ENCODE measurements at places on chromosomes 4 and X. TPM values are rescaled to one million over a fixed set of nuclear protein-coding genes. Genes with fewer than 3 reads are reported as not detected.

DNA sequence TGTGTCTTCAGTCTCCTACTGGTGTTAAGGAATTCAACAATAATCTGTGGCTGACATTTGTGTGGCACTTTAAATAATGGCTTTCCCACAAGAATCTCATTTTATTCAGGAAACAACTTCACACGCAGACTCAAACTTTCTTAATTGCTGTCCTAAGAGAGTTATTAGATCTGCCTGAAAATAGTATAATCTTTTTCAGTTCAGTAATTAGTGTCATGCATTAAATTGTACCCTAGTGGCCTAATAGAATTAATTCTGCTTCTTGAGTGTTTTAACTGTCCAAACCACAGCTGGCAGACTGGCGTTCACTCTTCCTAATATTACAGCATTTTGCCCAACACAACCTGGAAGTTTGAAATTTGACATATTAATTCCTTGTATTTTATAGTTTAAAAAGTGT lies 107.1 kb downstream of the GRIA2 start:
- H3K36me3 ChIP-seq, result no peaks in the 10 kb centered on the region
- H3K27me3 ChIP-seq, result no peaks in the 10 kb centered on the region
- H3K27ac ChIP-seq, result no peak overlapping the region
- DNase-seq, result no peak
- no peaks in the 10 kb centered on the region for H3K4me1 ChIP-seq

GRCh38 chr4:1058198-1058996 lies 47.0 kb downstream of the FGFRL1 start:
- H3K4me1 ChIP-seq, result no peaks in the 10 kb centered on the region
- H3K4me3 ChIP-seq, result no peak overlapping the region
- no peak for DNase-seq
- no peaks in the 10 kb centered on the region for H3K36me3 ChIP-seq
- H3K27me3 ChIP-seq, result no peaks in the 10 kb centered on the region

DNA sequence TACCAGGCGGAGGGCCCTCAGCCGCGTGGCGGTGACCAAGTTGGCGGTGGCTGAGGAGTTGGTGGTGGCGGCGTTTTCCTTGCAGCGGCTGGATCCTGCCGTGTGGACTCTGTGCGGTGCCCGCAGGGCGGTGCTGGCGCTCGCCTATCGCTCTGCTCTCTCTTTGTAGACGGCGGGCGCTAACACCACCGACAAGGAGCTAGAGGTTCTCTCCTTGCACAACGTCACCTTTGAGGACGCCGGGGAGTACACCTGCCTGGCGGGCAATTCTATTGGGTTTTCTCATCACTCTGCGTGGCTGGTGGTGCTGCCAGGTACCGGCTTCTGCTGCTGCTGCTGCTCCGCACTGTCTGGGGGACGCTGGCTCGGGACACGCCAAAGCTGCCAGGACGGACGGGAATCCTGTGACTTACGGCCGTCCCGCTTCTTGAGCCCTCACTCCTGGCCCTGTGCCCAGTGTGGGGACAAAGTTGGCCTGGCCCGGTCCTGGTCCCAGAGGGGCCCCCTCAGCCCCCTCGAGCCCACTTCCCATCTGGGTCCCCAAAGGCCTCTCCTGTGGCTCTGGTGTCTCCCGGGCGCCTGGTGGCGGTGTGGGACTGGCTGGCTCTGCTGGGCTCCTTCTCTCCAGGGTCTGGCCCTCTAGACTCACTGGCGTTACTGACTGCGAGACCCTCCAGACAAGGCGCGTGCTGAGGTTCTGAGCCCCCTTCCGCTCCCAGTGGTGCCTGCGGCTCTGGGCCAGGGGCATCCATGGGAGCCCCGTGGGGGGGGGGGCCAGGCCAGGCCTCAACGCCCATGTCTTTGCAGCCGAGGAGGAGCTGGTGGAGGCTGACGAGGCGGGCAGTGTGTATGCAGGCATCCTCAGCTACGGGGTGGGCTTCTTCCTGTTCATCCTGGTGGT lies 10.7 kb downstream of the FGFR3 start:
- no peak overlapping the region for H3K4me3 ChIP-seq
- no peaks in the 10 kb centered on the region for H3K36me3 ChIP-seq
- DNase-seq, result no peak
- peaks cover 8% of the 10 kb centered on the region for H3K27me3 ChIP-seq
- H3K4me1 ChIP-seq, result no peaks in the 10 kb centered on the region
- H3K27ac ChIP-seq, result no peak overlapping the region

- no peak overlapping the region for H3K4me3 ChIP-seq
- H3K27me3 ChIP-seq, result peaks cover 47% of the 10 kb centered on the region
- no peaks in the 10 kb centered on the region for H3K4me1 ChIP-seq
- no peaks in the 10 kb centered on the region for H3K36me3 ChIP-seq
- H3K27ac ChIP-seq, result no peak overlapping the region
Measured at GRCh38 chrX:111355523-111356115, 56.4 kb downstream of the DCX start.

DNA sequence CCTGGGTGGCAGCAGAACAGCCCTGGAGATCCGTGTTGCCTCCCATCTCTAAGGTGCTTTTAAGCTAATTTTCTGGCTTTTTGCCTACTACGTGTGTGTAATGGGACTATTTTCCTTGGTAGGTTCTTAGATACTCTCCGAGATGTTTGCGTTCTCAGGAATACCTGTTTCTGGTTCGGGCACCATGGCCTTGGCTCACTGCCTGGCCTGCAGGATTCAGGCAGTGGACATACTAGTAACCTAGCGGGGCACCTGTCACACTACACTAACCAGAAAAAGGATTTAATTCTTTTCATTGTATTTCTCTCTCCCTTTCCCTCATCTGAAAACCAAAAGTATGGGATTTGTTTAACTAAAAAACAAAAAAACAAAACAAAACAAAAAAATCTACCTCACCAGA lies 29.2 kb downstream of the FHIP1A start:
- no peak overlapping the region for H3K27ac ChIP-seq
- H3K27me3 ChIP-seq, result no peaks in the 10 kb centered on the region
- no peaks in the 10 kb centered on the region for H3K4me1 ChIP-seq
- no peak overlapping the region for H3K4me3 ChIP-seq

DNA sequence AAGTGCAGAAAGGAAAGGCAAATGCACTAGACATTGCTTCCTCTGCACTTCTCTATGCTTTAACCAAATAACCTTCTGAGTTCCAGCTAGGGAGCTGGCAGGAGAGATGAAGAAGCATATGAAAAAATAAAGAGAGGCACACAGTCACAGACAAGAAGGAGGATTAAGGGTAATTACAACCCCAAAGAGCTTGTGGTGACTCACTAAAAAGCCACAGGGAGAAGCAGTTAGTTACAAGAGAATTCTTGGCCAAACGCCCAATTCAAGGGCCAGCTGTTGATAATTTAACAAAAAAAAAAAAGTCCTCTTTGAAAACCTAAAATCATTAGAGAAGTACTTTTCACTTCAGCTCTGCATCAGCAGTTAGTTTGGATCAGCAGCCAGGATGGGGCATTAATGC lies 478.0 kb downstream of the KCNIP4 start:
- DNase-seq, result no peak
- H3K36me3 ChIP-seq, result no peaks in the 10 kb centered on the region
- H3K4me3 ChIP-seq, result no peak overlapping the region
- H3K27ac ChIP-seq, result no peak overlapping the region
- no peaks in the 10 kb centered on the region for H3K4me1 ChIP-seq

DNA sequence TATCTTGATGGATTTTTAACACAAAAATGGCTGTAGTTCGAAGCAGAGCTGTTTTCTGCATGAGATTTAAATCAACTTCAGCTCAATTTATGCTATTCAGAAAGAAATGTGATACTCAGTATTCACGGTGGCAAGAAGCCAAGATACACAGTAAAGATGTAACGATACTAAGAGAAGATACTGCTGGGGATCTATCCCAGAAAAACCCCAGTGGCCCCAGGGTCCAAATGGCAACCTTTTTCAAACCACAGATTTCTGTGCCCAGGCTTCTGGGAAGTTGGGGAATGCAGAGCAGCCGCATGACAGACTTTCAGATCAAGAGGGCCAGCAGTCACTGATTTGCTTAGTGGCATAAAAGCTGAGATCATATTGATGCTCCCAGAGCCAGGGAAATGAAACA lies 353.9 kb downstream of the AFF2 start:
- no peak for DNase-seq
- H3K4me1 ChIP-seq, result no peaks in the 10 kb centered on the region
- H3K27me3 ChIP-seq, result no peaks in the 10 kb centered on the region
- no peaks in the 10 kb centered on the region for H3K36me3 ChIP-seq

DNA sequence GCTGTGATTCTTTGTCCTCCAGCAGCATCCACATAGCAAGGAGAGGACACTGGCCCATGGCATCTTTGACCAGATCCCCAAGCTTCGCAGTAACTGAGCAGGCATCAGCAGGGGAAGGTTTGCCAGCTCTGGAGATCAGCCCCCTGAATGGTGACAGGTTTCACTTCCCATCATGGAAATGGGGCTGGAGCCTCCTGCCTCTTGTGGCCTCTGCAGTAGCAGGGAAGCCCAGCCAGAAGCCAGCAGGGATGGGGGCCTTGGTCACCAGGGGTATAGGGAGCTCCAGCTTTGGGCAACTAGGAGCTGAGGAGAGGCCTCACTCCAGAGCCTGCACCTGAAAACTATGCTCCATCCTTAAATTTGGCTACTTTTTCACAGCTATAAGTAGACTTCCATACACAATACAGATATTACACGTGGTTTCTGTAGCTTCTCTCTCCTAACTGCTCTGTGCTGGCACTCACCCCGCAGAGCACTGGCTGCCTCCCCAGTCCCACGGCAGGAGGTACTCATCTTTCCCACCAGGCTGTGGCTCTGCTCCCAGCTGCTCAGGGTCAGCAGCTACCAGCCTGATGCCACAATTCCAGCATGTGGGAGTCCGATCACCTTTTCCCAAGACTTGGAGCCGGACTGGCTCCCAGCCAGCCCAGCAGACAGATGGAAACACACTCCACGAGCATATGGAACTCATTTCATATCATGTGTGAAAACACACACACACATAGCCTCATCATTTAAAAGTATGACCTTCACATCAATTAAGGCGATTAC lies 2.8 kb downstream of the TMEM271 start:
- DNase-seq, result no peak
- H3K36me3 ChIP-seq, result no peaks in the 10 kb centered on the region
- peaks cover 9% of the 10 kb centered on the region for H3K4me1 ChIP-seq
- H3K27ac ChIP-seq, result no peak overlapping the region

GRCh38 chr4:148795156-148795864 lies 353.1 kb upstream of the NR3C2 start:
- DNase-seq, result no peak
- H3K4me3 ChIP-seq, result no peak overlapping the region
- no peaks in the 10 kb centered on the region for H3K27me3 ChIP-seq
- H3K36me3 ChIP-seq, result no peaks in the 10 kb centered on the region

DNA sequence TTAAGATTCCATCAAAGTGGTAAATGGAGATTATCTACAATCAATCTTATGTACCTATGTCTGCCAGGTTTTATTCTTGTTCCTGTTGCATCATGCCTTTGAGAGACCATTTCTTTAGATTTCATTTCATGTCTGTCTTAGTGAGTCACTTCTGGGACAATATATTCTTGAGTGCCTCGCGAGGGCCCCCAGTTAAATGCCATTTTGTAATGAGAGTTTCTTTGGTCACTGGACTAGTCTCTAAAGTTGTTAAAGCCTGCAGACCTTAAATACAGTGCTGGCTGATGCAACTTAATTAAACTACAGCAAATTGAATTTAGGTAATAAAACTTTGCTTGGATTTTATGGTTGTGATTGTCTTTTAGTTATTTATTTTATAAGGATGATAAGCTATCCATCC lies 87.2 kb upstream of the PITX2 start:
- H3K27ac ChIP-seq, result no peak overlapping the region
- no peaks in the 10 kb centered on the region for H3K4me1 ChIP-seq
- DNase-seq, result no peak
- H3K4me3 ChIP-seq, result no peak overlapping the region

GRCh38 chr4:159018062-159018629 lies 84.7 kb upstream of the RAPGEF2 start:
- H3K4me3 ChIP-seq, result no peak overlapping the region
- no peaks in the 10 kb centered on the region for H3K36me3 ChIP-seq
- no peaks in the 10 kb centered on the region for H3K4me1 ChIP-seq
- no peak for DNase-seq

GRCh38 chrX:39724544-39724943 lies 373.2 kb downstream of the BCOR start:
- no peak overlapping the region for H3K4me3 ChIP-seq
- H3K36me3 ChIP-seq, result no peaks in the 10 kb centered on the region
- H3K27ac ChIP-seq, result no peak overlapping the region
- DNase-seq, result no peak

GRCh38 chr4:61521451-61521850 lies 321.3 kb downstream of the ADGRL3 start:
- H3K27me3 ChIP-seq, result no peaks in the 10 kb centered on the region
- no peaks in the 10 kb centered on the region for H3K4me1 ChIP-seq
- no peak for DNase-seq
- no peaks in the 10 kb centered on the region for H3K36me3 ChIP-seq
- H3K27ac ChIP-seq, result no peak overlapping the region

GRCh38 chrX:71622032-71622575 lies 3.8 kb upstream of the CXCR3 start:
- H3K36me3 ChIP-seq, result no peaks in the 10 kb centered on the region
- H3K27ac ChIP-seq, result peak overlapping the region; percentile 82
- DNase-seq, result no peak
- H3K27me3 ChIP-seq, result no peaks in the 10 kb centered on the region
- H3K4me1 ChIP-seq, result no peaks in the 10 kb centered on the region

GRCh38 chr4:176745902-176746301 lies 46.8 kb downstream of the VEGFC start:
- peaks cover 4% of the 10 kb centered on the region for H3K36me3 ChIP-seq
- no peaks in the 10 kb centered on the region for H3K4me1 ChIP-seq
- no peak for DNase-seq
- H3K27me3 ChIP-seq, result no peaks in the 10 kb centered on the region

The TEC gene
- 2.9 TPM for total RNA-seq

The TEX11 gene
- total RNA-seq, result not detected

The HS6ST2 gene
- total RNA-seq, result 1.2 TPM

The SPANXN4 gene
- total RNA-seq, result not detected

The OPHN1 gene
- 20.2 TPM for total RNA-seq

The XAGE2 gene
- total RNA-seq, result not detected

The MAGEB2 gene
- total RNA-seq, result not detected
